Left ventricle myocardium superior (tissue), 1 donor: ENCODE measurements at places on chromosomes 5 and 9. TPM values are rescaled to one million over a fixed set of nuclear protein-coding genes. Genes with fewer than 3 reads are reported as not detected.

- no peak for DNase-seq
These were observed 266.5 kb upstream of the EFNA5 start for GRCh38 chr5:107937204-107937603.

- no peak for DNase-seq
These were observed 22.7 kb upstream of the ENHO start for GRCh38 chr9:34545497-34545896.

The CDHR2 gene
- 0.20 TPM for total RNA-seq

GRCh38 chr9:114100536-114100935, 1.4 kb upstream of the KIF12 start:
- no peak for DNase-seq

- DNase-seq = no peak
These were observed 102.7 kb downstream of the GALNT10 start for GRCh38 chr5:154293219-154293618.

DNA sequence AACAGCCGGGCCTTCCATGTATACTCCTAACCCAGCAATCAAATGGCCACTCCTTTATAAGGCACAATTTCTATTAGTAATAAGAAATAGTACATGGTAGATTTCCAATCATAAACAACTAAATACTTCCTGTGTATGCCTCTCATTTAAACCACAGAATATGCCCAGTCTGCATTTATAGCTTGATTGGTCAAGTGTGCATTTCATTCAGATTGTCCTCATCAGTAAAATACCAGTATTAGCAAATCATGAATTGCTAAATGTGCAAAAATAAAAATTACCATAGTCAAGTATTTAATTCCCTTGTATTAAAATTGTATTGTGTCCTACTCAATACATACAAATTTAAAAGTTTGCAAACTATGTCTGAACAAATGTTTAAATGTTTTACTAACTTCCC, 406.2 kb downstream of the KDM4C start:
- DNase-seq = no peak

The ADGRD2 gene
- not detected for total RNA-seq

The MEGF10 gene
- total RNA-seq = 0.37 TPM

DNA sequence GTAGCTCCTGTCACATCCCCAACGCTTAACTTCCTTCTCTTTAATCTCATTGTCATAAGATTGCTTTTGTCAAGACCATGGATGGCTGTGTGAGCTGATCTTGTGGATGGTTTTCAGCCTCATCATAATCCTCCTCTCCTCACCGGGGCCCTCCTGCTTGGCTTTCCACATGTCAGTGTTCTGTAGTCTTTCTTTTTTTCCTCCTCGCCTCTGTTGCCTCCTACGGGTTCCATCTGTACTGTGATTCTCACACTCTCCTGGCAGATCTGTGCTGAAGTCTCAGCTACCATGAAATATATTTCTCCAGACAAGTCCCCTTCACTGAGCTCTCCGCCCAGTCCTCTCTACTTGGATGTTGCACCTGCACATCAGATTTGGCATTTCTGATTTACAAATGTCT, 34.9 kb upstream of the FAM120AOS start:
- no peak for DNase-seq

DNA sequence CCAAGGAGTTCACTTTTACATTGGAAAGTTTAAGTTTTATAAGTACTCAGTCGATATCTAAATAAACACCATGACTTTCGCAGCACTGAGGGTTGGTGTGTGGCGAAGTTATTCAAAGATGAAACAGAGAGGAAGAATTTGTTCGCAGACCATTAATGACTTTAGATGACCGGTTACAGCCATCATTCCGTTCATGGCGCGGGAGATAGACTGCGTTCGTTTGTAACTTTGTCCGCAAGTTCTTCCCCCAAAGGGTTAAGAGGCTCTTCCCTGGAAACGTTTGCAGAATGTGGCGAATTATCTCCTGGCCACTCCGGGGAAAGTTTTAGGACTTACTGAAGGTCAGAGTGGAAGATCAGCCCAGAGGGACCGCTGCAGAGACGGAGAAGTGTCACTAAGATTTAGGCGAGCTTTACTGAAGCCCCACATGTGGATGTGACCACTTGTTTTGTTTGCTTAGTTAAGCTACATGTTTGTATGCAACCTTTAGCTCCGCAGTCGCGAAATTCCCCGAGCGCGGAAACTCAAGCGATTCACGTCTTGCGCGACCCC, 2.2 kb upstream of the FOXD1 start:
- DNase-seq = no peak

DNA sequence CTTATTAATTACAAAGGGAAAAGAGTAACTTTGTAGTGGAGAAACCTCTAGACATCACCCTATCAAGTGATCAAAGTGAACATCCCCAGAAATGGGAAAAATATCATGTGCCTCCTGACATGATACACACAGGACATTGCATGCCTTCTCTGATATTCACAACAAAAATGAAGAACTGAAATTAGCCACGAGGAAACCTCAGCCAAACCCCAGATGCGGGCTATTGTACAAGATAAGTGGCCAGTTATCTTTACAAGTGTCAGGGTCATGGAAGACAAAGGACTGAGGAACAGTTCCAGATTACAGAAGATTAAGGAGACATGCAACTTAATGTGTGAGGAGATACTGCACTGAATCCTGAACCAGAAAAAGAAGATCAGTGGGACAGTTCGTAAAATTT, 23.8 kb upstream of the NPM1 start:
- DNase-seq = no peak

The PCDHA3 gene
- 0.07 TPM for total RNA-seq

DNA sequence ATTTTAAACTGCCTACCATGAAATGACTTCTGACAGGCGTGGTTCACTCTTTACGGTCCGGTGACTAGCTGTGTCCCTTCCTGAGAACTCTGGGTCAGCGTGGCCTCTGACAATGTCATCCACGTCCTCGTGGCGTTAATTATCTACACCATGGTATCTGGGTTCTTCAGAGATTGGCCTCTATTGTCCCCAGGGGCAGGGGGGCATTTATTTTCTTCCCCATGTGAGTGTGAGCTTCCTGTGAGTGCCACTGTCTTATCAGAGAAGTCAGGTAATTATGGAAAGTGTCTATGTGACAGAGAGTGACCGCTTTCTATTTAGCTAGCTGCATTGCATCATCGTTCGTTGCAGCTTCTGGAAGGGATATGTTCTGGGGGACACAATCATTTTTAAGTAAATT, 77.2 kb downstream of the FBXL7 start:
- DNase-seq = peak; percentile 43

- no peak for DNase-seq
These were observed 29.6 kb upstream of the VLDLR start for GRCh38 chr9:2591967-2592366.

DNA sequence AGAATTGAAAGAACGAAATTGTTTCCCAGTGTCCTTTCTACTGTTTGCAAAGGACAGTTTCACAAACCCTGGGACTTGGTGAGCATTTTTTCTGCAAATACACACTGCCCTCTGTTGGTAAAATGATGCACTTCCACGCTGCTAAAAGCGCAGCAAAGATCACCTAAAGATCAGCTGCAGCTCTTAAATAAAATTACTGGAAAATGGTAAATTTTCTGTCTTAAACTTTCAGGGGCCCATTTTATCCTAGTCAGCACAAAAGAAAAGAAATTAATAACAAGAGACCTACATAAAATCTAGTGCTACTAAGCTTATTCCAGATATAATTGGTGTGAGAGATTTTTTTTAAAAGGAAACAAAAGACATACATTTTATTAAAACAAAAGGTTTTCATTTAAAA, 566.0 kb downstream of the CAAP1 start:
- DNase-seq = no peak

The FIBCD1 gene
- total RNA-seq = 0.40 TPM

- DNase-seq = no peak
These were observed 4.5 kb downstream of the TSTD2 start for GRCh38 chr9:97628668-97629067.

GRCh38 chr9:86670076-86670475, 277.2 kb downstream of the GAS1 start:
- no peak for DNase-seq

The SLC6A19 gene
- total RNA-seq = not detected

DNA sequence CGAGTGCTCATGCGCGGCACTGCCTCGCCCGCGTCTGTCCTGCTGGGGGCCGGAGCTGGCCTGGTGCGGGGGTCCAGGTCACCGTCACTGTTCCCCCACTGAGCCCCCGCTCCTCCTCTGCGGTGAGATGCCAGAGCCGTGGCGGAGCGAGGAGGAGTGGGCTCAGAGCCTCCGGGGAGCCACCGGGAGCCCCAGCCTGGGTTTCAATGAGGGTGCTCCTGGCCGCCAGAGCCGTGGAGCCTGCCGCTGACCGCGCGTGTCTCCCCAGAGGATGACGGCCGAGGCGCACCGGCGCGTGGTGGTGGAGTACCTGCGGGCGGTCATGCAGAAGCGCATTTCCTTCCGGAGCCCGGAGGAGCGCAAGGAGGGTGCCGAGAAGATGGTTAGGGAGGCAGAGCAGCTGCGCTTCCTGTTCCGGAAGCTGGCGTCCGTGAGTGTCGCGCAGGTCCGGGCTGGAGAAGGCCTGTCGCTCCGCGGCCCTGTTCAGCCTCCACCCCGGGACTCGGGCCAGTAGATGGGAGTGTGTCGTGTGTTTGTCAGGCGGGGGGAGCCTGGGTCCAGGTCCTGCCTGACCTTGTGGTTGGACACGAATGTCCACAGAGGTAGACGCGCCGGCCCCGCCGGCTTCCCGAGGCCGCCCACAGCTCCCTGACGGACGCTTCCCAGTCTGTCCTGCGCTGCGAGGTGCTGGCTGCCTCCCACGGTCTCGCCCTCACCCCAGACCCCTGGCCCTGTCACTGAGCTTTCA, 22.0 kb downstream of the EXOC3 start:
- peak; percentile 34 for DNase-seq
